ENCODE measurements at places on chromosomes 7 and 10.

DNA sequence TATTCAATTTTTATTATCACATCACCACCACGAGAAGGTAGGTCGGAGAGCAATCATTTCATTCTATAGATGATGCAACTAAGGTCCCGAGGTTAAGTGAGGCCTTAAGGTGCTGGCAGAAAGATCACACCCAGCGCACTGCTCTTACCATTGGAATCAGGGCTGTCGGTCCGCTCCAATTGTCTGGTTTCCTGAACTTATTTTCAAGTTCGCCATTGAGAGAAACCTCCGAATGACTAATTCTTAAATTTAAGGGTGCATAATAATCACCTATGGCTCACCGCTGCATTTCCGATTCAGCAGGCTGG, 625 bp upstream of the GSTO2 start:
- DNase-seq, result no peak

GRCh38 chr7:35729061-35729783, 34.3 kb upstream of the HERPUD2 start:
- no peak for DNase-seq

DNA sequence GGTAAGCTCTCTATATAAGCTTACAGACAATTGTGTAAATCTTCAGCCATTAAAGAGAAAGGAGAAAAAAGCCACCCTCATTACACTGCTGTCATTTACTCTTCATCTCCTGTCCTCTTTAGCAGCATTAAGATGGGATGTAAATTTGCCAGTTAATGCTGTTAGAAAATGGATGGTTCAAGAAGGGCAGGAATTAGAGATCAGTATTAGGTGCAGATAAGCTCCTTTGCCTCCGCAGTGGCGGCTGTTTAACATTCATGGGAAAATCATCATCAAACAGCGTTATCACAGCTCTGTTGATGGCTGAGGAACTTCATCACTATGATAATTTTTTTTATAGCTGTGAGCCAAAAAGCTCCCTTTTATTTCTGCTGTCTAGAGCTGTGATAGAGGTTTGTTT, 61.8 kb upstream of the FAM204A start:
- no peak for DNase-seq

DNA sequence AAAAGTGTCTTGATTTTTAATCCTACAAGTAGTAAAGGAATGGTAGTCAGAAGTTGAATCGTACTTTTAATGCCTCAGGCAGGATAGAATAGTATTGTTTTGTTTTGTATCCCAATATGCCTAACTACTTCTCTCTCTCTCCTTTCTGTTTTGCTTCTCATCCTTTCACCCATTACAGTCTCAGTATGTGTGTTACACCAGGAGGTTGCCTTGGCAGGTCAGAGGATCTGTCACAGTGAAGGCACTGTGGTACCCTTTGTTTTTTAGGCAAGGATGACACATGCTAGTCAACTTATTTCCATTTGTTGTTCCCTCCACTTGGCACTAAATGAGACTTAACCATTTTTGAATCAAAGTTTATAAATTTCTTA, 94.4 kb downstream of the MAPK8 start:
- DNase-seq, result no peak

DNA sequence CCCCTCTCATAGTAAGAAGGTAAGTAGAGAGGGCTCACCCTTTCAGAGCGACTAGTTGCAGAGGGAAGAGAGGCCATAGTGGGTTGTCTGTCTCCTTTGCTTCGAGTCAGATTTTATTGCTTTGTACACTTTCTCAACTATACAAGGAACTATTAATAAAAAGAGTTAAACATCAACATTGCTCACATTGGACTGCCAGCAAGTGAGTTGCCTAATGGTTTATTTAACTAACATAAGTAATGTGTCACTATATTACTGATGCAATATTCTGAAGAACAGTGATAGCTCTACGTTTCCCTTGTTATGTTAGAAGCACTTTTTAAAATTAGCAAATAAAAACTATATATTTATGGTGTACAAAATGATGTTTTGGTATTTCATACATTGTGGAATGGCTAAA, 451.0 kb downstream of the GRM8 start:
- no peak for DNase-seq

DNA sequence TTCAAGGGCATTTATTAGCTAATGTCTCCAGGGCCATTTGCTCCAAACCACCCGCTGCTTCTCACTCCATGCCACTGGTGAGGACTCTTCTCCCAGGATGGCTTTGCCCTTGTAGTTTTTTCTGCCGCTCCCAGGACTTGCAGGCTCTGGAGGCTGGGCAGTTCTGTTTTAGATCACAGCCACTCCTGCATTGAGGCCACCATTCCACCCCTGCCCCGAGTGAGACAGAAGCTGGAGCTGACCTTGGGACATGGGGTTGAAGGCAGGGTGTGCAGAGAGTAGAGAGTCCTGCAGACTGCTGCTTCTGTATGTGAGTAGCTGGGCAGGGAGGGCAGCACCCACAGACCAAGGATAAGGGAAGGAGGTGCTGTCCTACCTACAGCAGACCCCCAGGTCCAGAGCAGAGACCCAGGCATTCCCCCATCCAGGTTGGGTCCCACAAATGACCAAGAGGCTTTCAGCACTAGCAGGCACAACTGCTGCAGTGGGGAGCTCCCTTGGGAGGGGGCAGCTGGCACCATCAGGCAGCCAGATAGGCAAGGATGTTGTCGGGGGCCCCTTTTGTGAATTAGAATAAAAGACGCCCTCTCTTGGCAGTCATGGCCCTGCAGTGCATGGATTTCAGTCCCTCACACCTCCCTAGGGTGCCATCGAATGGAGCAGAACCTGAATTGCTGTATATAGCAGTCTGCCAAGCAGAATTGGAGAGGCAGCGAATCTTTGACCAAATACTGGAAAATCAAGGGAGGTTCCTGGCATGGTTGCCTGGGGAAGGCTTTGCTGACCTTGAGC, 22.7 kb upstream of the ADCYAP1R1 start:
- no peak for DNase-seq

DNA sequence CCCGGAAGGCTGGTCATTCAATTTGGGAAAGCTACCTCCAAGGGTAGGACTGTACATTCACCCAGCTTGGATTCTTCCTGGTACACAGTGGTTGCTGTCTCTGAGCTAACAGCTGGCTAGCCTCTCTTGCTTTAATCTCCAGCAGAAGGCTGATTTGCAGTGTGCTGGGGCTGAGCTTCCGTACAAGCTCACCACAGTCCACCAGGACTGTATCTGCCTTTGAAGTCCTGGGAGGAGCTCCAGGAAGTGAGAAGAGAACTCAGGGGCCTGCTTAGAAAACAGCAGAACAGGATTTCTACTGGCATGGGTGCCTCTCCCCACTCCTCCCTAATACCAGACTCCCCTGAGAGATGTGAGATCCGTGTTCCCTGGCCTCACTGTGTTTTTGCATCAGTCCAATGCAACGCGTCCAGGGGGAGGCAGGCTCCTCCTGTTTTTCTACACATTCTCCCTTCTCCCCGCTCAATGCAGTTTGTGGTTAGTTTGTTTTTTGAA, 6.6 kb downstream of the AFAP1L2 start:
- DNase-seq, result no peak

DNA sequence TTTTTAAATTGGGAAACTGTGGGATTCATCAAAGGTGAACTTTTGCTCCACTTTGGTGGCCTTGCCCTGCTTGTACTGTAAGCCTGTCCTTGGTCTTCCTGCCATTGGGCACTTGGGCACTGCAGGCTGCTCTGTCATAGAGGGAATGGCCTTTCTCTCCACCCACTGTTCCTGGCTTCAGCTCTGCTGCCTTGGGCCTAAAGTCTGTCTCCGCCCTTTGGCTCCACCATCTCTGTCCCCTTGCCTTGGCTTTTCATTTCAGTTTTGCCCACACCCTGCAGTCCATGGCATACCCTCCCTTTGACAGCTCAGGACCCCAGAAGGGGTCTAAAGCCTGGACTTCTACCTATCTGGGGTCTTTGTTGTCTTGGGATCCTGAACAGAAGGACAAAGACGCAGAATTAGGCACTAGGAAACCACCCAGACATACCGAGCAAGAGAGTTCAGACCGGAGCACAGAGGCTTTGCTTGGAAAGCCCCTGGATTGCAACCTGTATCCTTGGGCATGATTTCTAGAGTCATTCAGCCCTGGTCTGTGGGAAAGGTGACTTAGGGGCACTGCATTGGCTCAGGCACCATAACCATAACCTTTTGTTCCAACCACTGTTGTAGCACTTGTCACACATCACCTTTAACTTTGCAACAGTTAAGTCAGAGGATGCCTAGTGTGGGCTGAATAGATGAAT, 5.2 kb upstream of the ARHGAP22 start:
- DNase-seq, result no peak

DNA sequence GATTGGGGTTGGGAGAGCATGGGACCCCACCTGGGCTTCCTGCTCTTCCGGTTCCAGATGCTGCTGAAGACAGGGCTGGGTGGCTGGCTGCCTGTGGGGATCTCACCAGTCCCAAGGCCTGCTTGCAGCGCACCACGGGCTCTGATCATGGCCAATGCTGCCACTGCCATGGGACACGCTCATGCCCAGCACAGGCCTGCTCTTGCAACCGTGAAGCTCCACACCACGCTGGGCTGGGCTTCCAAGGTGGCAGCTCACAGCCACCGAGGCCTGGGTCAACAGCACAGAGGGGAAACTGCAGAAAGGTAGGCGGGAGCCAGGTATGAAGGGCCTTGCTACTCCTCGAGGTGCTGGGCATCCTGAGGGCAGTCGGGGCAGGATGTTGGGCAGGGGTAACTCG, 72.1 kb upstream of the LRRC18 start:
- no peak for DNase-seq

DNA sequence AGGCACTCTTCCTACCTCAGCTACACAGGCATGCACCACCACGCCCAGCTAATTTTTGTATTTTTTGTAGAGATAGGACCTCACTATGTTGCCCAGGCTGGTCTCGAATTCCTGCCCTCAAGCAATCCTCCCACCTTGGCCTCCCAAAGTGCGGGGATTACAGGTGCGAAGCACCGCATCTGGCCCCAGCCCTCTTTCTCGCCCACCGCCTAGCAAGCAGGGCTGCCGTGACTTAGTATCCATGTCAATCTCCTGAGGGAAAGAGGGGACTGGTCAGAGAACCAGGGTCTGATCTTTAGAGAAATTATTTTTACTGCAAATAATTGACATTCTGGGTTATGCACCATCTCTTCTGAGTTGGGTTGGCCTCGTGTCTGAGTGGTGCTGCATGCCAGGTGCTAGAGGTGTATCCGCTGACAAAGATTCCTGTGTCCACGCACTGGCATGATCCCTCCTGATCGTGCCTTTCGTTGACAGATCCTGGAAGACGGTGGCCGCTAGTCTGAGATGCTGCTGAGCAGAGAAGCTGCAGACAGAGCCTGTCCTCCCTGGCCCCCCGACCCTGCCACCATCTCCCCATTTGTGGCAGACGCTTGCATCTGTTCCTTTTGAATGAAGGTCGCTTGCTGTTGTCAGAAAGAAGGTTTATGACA, 22.7 kb downstream of the WIPI2 start:
- DNase-seq, result no peak
